ENCODE measurements at places on chromosomes 11 and 22. TPM values are rescaled to one million over a fixed set of nuclear protein-coding genes. Genes with fewer than 3 reads are reported as not detected.

Gene OR52I2
- not detected for total RNA-seq

Gene F2
- total RNA-seq = not detected

Gene KCNE3
- total RNA-seq = not detected

Gene C11orf86
- not detected for total RNA-seq

Gene SSTR3
- not detected for total RNA-seq

Gene USP2
- total RNA-seq = 0.54 TPM
